ENCODE measurements at places on chromosomes 3 and 15. TPM values are rescaled to one million over a fixed set of nuclear protein-coding genes. Genes with fewer than 3 reads are reported as not detected.

Gene CRYGS
- total RNA-seq, result 4.0 TPM

Gene GLDN
- not detected for total RNA-seq

Gene PDZRN3
- not detected for total RNA-seq

Gene NLGN1
- not detected for total RNA-seq

Gene FAM107A
- not detected for total RNA-seq

Gene CHRM5
- total RNA-seq, result not detected

Gene SCN5A
- total RNA-seq, result 0.02 TPM

Gene PRTG
- not detected for total RNA-seq

Gene CYP1A2
- total RNA-seq, result not detected

Gene AGBL1
- not detected for total RNA-seq

Gene SLC12A1
- total RNA-seq, result not detected
